ENCODE measurements at places on chromosomes 6 and 20.
A peak's percentile ranks its signal among the peaks of the same experiment; 100 is the strongest.

GRCh38 chr6:144413418-144413817 is 128.3 kb downstream of the UTRN start:
- H3K27me3 ChIP-seq = no peaks in the 10 kb centered on the region
- DNase-seq = no peak
- H3K36me3 ChIP-seq = peaks cover 13% of the 10 kb centered on the region
- H3K4me3 ChIP-seq = no peak overlapping the region
- no peak overlapping the region for H3K27ac ChIP-seq
- peaks cover 15% of the 10 kb centered on the region for H3K4me1 ChIP-seq

GRCh38 chr20:63955281-63955826 is 862 bp downstream of the UCKL1 start:
- DNase-seq = no peak
- H3K27ac ChIP-seq = no peak overlapping the region
- no peaks in the 10 kb centered on the region for H3K36me3 ChIP-seq
- peaks cover 11% of the 10 kb centered on the region for H3K4me1 ChIP-seq
- H3K4me3 ChIP-seq = peak overlapping the region; percentile 84
- H3K27me3 ChIP-seq = peaks cover 14% of the 10 kb centered on the region

DNA sequence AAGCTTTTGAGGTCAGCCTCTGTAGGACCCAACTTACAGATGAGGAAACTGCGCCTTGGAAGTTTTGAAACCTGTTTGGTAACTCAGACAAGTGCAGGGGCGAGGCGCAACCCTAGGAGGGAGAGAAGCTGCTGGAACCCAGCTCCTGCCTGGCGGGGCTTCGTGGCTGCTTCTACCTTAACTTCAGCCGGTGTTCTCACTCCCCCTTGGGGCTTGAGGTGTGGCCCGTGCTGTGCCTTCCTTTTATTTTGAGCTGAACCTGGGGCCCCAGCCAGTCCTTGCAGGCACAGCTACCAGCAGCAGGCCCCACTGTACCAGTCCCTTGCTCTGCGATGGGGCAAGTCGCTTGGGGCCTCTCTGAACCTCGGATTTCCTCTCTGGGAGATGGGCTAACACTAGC is 12.0 kb downstream of the RBM38 start:
- H3K27me3 ChIP-seq = peaks cover 8% of the 10 kb centered on the region
- H3K4me3 ChIP-seq = no peak overlapping the region
- DNase-seq = no peak
- H3K36me3 ChIP-seq = peaks cover 12% of the 10 kb centered on the region

DNA sequence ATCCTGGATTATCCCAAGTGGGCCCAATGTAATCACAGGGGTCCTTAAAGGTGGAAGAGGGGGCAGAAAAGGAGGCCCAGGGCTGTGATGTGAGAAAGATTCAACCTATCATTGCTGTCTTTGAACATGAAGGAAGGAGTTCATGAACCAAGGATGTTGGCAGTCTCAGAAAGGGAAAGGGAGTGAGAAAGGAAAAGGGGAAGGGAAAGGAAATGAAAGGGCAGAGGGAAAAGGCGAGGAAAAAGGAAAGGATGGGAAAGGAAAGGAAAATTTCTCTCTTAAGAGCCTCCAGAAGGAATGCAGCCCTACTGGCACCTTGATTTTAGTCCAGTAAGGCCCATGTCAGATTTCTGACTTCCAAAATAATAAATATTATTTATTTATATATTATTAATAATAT is 687.8 kb downstream of the COL12A1 start:
- H3K27me3 ChIP-seq = peaks cover 2% of the 10 kb centered on the region
- H3K36me3 ChIP-seq = no peaks in the 10 kb centered on the region
- no peak overlapping the region for H3K4me3 ChIP-seq
- DNase-seq = no peak
- H3K4me1 ChIP-seq = no peaks in the 10 kb centered on the region
- no peak overlapping the region for H3K27ac ChIP-seq

GRCh38 chr6:156782691-156783320 is 5.6 kb downstream of the ARID1B start:
- peaks cover 36% of the 10 kb centered on the region for H3K4me1 ChIP-seq
- H3K27me3 ChIP-seq = peaks cover 12% of the 10 kb centered on the region
- no peak overlapping the region for H3K4me3 ChIP-seq
- peak overlapping the region; percentile 80 for H3K27ac ChIP-seq
- DNase-seq = no peak
- H3K36me3 ChIP-seq = peaks cover 6% of the 10 kb centered on the region

GRCh38 chr6:145878591-145879295 is 64.1 kb upstream of the FBXO30 start:
- H3K4me1 ChIP-seq = peaks cover 7% of the 10 kb centered on the region
- no peak overlapping the region for H3K27ac ChIP-seq
- no peaks in the 10 kb centered on the region for H3K27me3 ChIP-seq
- DNase-seq = no peak
- H3K4me3 ChIP-seq = no peak overlapping the region
- peaks cover 12% of the 10 kb centered on the region for H3K36me3 ChIP-seq

- no peak overlapping the region for H3K4me3 ChIP-seq
- no peak overlapping the region for H3K27ac ChIP-seq
These were observed 261.4 kb upstream of the IRAK1BP1 start for GRCh38 chr6:78605909-78606446.

- no peak overlapping the region for H3K27ac ChIP-seq
- H3K36me3 ChIP-seq = no peaks in the 10 kb centered on the region
- no peak overlapping the region for H3K4me3 ChIP-seq
- peaks cover 1% of the 10 kb centered on the region for H3K27me3 ChIP-seq
- no peak for DNase-seq
These were observed 82.4 kb upstream of the TGM3 start for GRCh38 chr20:2213401-2213800.

DNA sequence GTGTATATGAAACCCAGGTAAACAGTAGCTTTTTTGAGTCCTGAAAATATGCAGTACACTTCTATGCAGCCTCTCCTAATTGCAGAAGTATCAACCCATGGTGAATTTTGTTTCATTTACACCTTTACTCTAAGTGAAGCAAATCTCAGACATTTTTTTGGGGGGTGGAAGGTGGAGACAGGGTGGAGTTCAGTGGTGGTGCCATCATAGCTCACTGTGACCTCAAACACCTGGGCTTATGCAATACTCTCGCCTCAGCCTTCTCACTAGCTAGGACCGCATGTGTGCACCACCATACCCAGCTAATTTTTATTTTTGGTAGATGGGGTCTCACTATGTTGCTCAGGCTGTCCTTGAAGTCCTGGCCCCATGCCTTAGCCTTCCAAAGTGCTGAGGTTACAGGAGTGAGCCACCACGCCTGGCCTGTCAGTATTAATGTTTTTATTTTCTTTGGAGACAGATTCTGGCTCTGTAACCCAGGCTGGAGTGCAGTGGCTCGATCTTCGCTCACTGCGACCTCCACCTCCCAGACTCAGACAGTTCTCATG is 80.3 kb downstream of the JARID2 start:
- peaks cover 2% of the 10 kb centered on the region for H3K27me3 ChIP-seq
- no peaks in the 10 kb centered on the region for H3K36me3 ChIP-seq
- peaks cover 63% of the 10 kb centered on the region for H3K4me1 ChIP-seq
- DNase-seq = no peak
- H3K4me3 ChIP-seq = no peak overlapping the region
- no peak overlapping the region for H3K27ac ChIP-seq

DNA sequence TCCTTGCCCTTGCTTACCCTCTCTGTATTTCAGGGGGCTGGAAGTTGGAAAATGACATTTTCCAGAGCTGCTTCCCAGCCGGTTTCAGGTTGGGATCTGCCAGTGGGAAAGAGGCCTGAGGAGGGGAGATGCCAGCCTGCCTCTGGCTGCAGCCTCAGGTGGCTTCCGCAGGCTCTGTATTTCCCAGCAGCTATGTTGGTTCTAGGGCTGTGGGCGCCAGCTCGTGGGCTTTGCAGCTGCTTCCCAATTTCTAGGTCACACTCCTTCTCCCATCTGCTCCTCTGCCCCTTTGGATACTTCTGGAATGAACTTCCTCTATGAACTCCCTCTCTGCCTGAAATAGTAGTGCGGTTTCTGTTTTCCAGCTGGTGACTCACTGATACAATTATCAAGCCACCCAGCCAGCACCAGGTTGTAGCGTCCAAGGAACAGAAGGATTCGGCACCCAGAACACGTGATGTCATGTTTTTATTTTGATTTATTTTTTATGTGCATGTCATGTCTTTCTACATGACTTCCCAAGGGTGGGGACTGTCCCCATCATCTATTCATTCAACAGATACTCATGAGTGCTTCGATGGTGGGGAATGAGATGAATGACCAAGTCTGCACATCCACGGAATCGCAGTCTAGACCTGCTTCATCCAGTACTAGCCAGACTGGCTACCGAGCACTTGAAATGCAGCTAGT is 38.0 kb downstream of the TGM2 start:
- peaks cover 9% of the 10 kb centered on the region for H3K36me3 ChIP-seq
- no peak overlapping the region for H3K4me3 ChIP-seq
- no peak overlapping the region for H3K27ac ChIP-seq
- peaks cover 4% of the 10 kb centered on the region for H3K27me3 ChIP-seq

DNA sequence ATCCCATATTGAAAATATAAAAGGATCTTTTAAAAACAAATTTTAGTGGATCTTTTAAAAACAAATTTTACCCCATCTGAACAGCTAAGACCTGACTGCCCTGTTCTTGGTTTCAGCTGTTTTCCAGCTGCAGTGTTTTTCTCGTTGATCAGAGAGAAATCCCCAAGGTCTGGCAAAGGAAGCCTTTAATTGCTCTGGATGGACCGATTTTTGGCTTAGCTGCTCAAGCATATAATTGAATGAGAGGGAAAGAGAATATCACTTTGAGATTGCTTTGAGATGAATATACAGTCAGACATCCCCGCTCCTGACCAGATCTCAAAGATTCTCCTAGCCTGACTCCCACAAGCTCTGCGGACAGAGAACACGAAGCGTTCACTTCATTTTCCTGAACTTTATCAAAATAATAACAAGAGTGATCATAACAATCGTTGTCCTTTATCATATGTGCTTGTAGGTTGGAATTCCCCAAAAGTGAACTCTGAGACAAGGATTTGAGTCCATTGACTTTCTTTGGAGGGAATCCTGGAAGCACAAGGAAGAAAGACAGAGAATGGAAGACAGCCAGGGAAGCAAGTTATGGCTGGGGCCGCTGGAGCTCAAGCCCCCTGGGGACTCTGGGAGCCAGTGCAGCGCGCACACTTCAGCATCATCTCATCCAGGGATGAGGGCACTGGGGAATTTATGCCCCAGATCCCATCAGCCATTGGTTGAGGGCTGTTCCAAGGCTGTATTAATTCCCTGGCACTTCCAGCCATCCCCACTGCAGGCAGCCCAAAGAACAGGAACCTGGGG is 101.3 kb downstream of the SNX5 start:
- no peak overlapping the region for H3K4me3 ChIP-seq
- H3K27ac ChIP-seq = no peak overlapping the region
- DNase-seq = no peak

GRCh38 chr6:138231381-138231886 is 13.1 kb upstream of the PBOV1 start:
- H3K4me1 ChIP-seq = peaks cover 16% of the 10 kb centered on the region
- H3K27me3 ChIP-seq = no peaks in the 10 kb centered on the region
- no peak overlapping the region for H3K27ac ChIP-seq
- no peaks in the 10 kb centered on the region for H3K36me3 ChIP-seq
- H3K4me3 ChIP-seq = no peak overlapping the region
- DNase-seq = no peak

DNA sequence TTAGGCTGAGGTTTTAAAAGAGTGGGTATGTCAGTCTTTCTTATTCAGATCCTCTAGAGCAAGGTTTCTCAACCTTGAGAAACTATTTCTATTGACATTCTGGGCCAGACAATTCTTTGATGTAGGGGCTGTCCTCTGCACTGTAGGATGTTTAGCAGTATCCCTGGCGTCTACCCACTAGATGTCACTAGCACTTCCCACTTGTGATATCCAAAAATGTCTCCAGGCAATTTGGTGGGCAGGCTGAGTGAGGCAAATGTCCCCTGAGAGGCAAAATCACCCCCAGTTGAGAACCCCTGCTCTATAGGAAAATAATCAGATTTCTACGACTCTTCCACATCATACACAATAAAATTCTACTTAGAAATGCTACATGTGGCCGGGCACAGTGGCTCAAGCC is 7.7 kb upstream of the ZKSCAN8 start:
- H3K27ac ChIP-seq = no peak overlapping the region
- peaks cover 24% of the 10 kb centered on the region for H3K4me1 ChIP-seq
- H3K27me3 ChIP-seq = peaks cover 2% of the 10 kb centered on the region
- peaks cover 7% of the 10 kb centered on the region for H3K36me3 ChIP-seq
- H3K4me3 ChIP-seq = peak overlapping the region; percentile 52
- peak; percentile 24 for DNase-seq

GRCh38 chr6:25118038-25118437 is 161.1 kb upstream of the CARMIL1 start:
- no peak for DNase-seq
- no peaks in the 10 kb centered on the region for H3K36me3 ChIP-seq
- peaks cover 10% of the 10 kb centered on the region for H3K4me1 ChIP-seq
- no peak overlapping the region for H3K4me3 ChIP-seq
- H3K27ac ChIP-seq = no peak overlapping the region
- no peaks in the 10 kb centered on the region for H3K27me3 ChIP-seq

GRCh38 chr6:105968603-105969333 is 117.4 kb upstream of the PRDM1 start:
- no peak overlapping the region for H3K27ac ChIP-seq
- H3K36me3 ChIP-seq = no peaks in the 10 kb centered on the region
- DNase-seq = no peak
- no peaks in the 10 kb centered on the region for H3K27me3 ChIP-seq
- no peaks in the 10 kb centered on the region for H3K4me1 ChIP-seq

DNA sequence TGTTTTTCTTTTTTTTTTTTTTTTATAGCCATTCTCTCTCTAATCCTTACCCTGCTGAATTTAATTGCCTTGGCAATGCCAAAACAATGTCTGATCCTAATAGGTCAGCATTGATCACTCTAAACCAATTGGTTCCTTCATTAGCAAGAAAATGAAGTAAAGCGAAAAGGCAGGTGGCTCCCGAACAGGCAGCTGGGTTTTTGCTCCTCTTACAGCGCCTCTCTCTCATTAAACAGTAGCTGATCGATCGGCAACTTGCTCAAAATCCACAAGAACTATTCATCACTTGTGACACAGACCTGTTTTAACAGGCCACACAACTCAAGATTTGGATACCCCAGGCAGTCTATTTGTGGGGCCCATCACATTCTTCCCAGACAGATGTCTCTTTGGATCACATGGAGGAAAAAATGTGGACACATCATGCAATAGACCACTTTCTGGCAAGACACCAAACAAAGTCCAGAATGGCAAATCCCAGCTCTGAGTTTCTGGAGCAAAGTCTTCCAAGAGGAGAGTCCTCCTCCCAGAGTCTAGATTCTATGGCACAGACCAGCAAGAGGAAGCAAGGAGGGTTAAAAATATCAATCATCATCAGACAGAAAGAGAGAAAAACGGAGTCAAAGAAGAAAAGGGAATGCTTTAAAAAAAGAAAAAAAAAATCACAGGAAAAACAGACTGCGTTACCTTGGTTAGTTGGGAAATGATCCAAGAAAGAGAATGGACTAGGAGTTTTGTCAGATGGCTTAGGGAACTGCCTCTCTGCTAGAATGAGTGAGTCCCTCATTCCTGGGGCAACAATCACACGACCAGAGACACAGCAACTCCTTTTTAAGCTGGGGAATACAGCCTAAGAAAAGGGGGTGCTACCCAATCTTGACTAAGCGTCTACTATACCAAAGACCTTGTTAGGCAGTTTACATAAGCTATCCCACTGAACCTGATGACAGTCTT is 247.8 kb downstream of the BTBD9 start:
- no peak for DNase-seq
- peaks cover 7% of the 10 kb centered on the region for H3K4me1 ChIP-seq
- H3K36me3 ChIP-seq = no peaks in the 10 kb centered on the region
- no peak overlapping the region for H3K4me3 ChIP-seq
- no peak overlapping the region for H3K27ac ChIP-seq

All from endothelial cell (in vitro differentiated cells).